ENCODE measurements at places on chromosomes 16 and 17.

GRCh38 chr17:44203731-44204440, 4.2 kb upstream of the ATXN7L3 start:
- DNase-seq: peak; percentile 59

DNA sequence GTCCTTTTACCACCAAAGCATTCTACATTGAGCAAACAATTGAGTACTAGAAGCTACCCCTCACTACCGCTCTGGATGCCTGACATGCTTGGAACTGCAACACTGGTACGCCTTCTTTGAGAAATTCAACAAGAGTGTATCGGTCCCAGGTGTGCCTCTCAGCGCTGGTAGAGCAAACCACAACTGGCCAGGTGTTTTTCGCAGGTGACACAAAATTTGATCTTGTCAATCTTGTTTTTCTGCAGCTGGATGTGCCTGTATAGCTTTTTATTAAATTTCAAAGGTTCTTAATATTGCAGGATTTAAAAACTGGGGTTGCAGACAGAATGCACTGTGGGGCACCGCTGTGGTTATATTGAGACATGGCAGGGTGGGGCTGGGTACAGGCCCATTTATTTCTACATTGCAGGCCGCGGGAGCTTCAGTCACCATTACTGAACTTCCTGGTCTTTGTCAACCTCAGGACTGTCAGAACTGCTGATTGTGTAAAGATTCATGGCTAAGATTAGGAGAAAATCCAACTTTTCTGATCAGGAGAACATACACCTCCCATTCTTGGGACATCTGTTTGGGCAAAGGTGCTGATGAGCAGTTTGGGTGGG, 4.5 kb upstream of the SNX20 start:
- DNase-seq: no peak

DNA sequence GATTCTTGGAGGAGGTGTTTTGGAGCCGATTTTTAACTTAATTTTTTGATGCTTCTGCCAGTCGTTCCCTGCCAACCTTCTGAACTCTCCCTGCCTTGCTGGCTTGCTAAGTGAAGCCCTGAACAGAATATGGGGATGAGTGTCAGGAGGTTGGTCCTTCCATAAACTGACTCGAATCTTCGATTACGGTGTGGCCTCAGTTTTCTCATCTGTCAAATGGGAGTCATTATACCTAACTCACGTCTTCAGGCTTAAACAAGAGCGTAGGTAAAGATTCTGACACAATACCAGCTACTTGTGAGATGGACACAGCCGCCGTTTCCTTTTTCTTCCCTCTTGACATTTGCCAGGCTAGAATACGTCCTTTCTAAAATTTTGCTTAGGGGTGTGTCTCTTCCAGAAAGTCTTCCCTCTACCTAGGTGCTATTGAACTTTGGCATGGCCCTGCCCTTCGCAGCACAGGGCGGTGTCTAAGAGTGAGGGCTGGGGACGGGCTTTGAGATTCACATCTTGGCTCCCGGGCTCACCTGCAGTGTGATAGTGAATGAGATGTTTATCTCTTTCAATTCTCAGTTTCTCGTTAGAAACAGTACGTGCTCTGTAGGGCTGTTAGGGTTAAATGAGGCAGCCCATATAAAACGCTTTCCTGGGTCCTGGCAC, 190.6 kb upstream of the SDK2 start:
- DNase-seq: no peak

GRCh38 chr17:47629826-47630225, 19.9 kb upstream of the KPNB1 start:
- DNase-seq: no peak

DNA sequence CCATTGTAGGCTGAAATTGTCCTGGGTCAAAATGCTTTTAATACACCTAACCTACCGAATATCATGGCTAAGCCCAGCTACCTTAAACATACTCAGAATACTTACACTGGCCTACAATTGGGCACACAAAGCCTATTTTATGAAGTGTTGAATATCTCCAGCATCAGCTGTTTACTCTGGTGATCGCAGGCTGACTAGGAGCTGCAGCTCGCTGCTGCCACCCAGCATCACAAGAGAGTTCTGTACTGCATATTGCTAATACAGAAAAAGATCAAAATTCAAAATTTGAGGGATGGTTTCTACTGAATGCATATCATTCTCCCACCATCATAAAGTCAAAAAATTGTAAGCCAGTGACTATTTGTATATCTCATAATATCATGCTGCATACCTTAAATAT, 55.3 kb downstream of the ULK2 start:
- DNase-seq: no peak

DNA sequence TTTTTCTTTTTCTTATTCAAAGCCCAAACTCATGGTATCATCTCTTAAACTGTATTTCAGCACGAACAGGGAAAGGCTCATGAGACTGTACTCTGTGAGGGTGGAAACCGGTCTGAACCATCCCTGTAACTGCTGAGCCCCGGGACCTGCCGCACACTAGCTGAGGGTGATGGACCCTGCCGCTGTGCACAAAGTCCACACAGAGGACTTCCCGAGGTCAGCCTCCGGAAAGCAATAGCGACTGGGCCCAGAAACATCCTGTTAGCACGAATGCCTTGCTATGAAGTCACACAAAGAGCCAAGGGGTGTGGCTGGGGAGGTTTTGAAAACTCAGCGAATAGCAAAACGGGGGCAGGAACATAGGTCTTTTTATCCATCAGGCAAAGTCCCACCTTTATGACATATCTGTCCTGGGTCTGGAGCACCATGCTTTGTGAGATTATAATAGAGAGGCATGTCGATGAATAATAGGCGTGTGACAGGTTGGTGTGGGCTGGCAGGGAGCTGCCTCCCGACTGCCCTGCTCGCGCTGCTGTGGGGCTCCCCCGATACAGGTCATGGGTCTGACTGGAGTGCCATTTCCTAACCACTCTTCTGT, 33.4 kb downstream of the CDK5R1 start:
- DNase-seq: no peak

DNA sequence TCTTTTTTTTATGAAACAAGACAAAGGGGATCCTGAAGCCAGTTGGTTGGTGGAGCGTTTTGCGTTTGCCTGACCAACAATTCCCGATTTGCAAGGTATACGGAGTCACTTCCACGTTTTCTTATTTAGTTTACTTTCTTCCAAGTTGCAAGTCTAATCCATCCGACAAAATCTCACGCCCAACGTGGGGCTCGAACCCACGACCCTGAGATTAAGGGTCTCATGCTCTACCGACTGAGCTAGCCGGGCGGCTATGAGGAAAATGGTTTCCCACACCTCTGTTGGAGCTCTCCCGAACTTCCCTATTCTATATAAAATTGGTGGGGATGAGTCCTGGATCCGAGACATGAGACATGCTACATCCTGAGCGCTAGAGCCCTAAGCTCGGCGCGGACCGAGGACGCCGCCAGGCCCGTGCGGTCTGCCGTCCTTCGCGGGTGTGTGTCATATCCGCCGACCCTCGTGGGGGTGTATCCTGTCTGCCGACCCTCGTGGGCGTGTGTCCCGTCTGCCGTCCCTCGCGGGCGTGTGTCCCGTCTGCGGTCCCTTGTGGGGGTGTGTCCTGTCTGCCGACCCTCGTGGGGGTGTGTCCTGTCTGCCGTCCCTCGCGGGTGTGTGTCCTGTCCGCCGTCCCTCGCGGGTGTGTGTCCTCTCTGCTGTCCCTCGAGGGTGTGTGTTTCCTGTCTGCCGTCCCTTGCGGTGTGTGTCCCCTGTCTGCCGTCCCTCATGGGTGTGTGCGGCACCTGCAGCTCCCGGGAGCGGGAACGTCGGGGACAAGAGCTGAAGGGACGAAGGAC, 22.6 kb downstream of the ZNF213 start:
- peak; percentile 86 for DNase-seq

- DNase-seq: no peak
Observed at GRCh38 chr17:47423406-47424295, 99.9 kb downstream of the EFCAB13 start.

DNA sequence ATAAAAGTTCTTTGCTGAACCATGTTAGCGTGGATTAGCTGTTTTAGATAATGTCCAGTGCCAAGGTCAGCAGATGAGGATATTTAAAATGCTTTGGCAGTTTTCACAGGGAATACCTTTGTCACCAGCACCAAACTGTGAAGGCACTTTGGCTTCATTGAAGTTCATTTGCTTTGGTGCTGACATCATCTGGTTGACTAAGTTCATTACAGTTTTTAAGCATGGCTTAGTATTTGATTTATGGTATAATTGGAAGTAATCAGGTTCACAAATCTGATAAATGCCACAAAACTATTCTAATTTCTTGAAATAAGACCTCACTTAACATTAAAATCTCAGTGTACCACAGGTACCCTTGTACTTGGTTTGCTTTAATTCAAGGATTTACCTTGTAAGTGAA, 4.3 kb downstream of the GID4 start:
- DNase-seq: peak; percentile 24

- no peak for DNase-seq
Observed at GRCh38 chr17:2090210-2090641, 35.3 kb downstream of the HIC1 start.

DNA sequence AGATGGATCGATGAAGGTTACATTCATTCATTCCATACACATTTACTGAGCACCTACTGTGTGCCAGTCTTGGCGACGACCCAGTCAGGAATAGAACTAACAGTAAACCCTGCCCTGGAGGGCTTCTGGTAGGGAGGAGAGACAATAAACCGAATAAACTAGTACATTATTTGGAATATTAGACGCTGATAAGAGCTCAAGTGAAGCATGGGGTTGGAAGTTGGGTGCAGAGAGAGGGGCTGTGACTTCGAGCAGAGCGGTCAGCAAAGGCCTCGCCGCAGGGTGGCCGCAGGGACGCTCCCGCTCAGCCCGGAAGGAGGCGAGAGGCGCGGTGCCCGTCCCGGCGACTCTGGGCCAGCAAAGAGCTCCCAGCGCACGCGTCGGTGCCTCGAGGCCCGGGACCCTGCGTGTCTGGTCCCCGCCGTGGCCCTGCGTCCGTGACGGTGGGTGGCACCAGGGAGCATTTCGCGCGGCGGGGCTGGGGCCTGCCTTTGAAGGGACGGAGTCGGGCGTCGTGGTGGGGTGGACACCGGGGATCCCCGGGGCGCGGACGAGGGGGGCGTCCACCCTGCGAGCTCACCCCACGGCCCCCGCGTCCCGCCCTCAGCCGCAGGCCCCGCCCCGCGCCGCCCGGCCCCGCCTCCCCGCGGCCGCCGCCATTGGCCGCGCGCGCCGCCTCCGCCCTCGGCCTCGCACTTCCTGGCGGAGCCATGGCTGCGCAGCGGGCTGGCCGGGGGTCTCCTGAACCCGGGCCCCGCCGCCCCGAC, at the start of gene KLHL36:
Gene KLHL36, plus strand, starts transcription at position 684 of the 767 bp plus-strand sequence. CDS start 2,357 bp downstream, outside the sequence.
- DNase-seq: no peak

- peak; percentile 63 for DNase-seq
Observed at GRCh38 chr17:32495359-32496231, 8.8 kb downstream of the CDK5R1 start.

DNA sequence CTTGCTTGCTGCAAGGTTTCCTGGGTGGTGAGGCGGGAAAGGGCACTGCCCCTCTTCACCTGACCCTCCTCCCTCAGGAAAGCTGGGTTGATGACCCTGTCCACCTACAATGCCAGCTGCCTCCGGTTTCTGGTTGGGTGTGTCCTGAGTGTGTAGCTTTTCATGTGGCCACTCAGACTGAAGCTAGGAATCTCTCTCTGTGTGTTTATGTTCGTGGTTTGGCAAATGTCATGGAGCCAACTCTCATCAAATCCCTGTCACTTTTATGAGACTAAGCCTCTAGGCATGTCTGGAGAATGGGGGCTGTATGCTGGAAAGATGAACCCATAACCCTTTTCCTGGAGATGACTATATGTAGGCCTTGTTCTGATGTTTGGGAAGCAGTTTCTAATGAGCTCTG, 17.1 kb downstream of the PLEKHG4 start:
- DNase-seq: no peak

DNA sequence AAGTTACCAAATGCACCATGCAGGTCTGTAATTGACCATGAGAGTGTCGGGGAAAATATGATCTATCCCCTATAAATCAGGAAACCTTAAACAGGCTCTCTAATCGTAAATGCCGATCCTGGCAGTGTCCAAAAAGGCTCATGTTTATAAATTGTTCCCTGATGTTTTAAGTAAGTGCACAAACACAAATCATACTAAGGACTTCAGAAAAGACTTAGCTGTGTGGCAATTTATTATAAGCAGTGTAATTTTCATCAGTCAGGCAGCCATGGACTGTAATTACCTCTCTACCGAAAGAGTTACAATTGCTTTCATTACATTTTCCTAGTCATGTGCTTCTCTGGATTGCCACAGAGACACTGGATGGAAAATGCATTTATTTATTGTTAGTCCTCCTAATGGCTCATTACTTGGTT, 73.4 kb upstream of the COX10 start:
- no peak for DNase-seq

DNA sequence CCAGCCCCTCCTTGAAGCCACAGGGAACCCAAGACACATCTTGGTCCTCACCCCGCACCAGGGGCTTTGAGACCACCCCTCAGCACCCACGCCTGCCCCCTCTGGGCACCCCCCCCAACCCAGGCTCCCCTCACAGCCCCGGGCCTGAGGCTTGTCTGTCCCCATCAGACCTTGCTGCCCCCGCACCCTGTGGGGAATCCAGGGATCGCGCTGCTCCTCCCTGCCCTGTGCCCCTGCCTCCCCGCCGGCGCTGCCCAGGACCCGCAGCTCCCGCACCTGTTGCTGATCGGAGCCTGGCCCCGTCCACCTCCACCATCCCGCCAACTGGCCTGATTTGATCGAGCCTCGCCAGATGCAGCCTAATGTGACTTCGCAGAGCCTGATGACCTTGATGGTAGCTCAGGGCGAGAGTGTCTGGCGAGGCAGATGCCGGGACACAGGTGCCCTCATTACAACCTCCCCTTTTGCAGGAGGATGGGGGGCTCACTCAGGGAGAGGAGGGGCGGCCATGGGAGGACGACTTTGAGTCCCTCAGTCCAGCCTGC, 29.0 kb downstream of the SLC25A10 start:
- DNase-seq: no peak

GRCh38 chr17:45052052-45052772, 780 bp upstream of the DCAKD start:
- DNase-seq: peak; percentile 32

- DNase-seq: peak; percentile 30
Observed at GRCh38 chr17:31558748-31559583, 167.5 kb downstream of the RAB11FIP4 start.

DNA sequence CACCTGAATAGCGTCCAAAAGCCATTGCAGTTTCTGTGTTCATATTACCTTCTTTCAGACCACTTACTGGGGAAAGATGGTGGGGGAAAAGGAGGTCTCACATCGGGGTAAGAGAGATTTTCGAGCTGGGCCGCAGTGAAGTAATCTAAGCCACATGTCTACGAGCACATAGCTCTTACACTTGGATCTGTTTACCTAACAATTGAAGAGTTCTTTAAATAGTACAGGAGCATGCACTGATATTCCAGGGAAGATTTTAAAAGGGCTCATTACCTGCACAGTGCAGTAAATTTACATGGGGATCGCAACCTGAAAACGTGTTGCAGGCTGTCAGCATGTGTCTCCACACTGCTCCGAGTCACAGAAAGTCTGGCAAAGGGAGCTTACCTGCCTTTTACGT, 12.6 kb downstream of the MAF start:
- DNase-seq: no peak

- peak; percentile 34 for DNase-seq
Observed at GRCh38 chr17:45096141-45096540, 35.0 kb downstream of the NMT1 start.

All from NCI-H1694 treated with DMSO at 0.1 percent for 48 hours (cell line).